ENCODE measurements at places on chromosomes 5 and 9.

- no peak for DNase-seq
Observed at GRCh38 chr5:116428413-116428812, 146.2 kb downstream of the SEMA6A start.

GRCh38 chr9:36592801-36593583 lies 20.3 kb downstream of the MELK start:
- DNase-seq, result no peak

GRCh38 chr9:132087438-132088030 lies 7.9 kb upstream of the MED27 start:
- DNase-seq, result no peak

GRCh38 chr9:134887686-134888602 lies 7.3 kb downstream of the FCN2 start:
- DNase-seq, result no peak

- peak; percentile 76 for DNase-seq
Observed at GRCh38 chr9:122350577-122351355, 20.1 kb upstream of the PTGS1 start.

DNA sequence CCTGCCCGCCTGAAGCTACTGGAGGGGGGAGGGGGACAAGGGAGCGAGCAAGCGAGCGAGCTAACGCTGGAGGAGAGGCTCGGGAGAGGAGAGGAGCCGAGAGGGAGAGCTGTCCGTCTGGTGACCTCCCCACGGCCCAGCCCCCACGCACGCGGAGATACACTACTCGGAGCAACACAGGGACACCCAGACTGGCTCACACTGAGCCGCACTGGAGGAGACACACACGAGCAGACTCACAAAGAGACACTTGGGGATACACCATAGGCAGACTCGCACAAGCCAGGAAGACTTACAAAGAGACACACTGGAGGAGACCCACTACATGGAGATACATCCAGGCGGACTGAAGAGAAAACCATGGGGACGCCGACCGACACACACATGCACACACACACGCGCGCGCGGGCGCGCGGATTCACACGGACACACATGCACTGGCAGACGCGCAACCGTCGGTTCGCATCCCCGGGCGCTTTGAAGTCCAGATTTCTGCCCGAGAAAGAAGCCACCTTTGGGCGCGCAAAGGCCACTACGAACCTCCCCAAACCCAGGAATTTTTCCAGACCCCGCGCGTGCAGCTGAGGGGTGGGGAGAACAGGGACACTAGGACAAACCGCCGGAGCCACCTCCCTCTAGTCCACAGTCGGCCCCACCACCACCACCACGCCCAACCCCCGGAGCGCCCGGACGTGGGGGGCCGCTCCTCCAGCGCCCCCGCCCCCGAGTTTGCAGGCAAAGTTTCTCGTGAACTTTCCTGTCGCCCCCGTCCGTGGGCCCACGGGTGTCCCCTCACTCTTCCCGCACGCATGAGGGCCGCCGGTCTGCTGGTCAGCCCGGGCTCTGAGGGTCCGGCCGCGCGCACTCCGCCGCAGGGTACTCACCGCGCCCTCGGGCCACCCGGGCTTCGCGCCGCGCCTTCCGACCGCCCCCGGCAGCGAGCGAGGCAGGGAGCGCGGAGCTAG lies 571 bp downstream of the CNTFR start:
- no peak for DNase-seq

DNA sequence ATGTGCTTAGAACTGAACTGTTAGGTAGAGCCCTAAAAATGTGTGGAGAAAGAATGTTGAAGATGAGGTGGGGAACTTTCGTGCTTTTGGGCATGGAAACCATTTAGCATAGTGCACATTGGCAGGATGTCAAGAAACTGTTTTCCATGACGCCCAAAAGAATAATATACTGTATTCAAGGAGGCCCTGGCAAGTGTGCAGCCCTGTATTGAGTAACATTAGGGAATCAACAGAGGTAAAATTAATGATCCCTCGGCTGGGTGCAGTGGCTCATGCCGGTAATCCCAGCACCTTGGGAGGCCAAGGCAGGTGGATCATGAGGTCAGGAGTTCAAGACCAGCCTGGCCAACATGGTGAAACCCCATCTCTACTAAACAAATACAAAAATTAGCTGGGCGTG lies 20.9 kb upstream of the PLIN2 start:
- DNase-seq, result no peak

DNA sequence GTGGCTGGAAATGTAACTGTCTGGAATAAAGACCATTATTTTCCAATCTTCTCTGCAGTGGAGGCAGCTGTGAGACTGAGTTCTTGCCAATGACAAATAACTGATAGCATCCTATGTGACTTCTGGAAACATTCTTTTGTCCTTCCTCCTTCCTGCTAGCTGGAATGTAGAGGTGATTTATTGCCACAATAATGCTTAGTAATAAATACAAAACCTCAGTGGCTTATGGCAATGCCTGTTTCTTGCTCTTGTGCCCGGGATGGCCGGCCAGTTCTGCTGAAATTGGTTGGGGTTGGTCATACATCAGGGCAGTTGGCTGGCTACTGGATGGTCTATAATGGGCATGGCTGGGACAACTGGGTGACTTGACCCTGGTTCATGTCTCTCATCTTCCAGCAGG lies 12.2 kb upstream of the TEX48 start:
- no peak for DNase-seq

DNA sequence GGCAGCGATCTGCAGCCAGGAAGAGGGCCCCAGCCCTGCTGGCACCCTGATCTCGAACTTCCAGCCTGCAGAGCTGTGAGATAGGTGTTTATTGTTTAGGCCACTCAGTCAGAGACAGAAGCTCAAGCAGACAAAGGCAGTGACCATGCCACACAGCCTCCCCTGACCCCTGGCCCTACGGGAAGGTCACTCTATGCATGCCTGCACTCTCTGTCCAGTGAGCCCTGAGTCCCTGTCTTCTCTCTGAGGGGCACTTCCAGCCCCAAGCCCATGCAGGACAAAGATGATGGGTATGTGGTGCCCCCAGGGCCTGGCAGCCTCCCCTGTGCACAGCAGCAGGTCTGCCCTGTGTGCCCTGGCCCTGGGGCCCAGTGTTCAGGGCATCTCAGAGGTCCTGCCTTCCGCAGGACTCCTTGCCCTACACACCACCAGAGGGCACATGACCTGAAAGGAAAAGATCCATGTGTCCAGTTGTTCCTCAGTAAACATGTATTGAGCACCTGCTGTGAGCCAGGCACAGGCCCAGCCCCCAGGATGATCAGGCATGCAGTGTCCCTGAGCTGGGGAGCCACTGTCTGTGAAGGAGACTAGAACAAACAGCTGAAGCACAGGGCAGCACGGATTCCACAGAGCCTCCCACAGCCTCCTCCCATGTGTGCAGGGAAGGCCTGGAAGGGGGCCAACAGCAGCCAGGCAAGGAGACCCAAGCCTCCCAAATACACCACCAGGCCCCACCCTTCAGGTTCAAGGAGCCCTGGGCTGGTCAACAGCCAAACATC lies 109.3 kb downstream of the ATPSCKMT start:
- no peak for DNase-seq

DNA sequence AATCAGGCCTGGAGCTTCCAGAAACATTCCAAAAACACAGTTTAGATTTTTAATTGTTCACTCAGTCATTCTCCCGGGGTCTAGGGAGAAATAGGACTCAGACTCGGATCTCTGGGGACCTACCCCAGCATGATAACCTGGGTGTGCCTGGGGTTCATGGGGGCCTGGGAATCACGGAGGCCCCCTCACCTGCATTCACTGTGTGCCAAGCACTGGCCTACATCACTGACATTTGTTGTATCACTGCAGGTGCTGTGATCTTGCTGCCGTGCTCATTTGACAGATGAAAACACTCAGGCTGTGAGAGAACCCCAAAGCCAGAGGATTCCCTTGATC lies 22.8 kb upstream of the ZBTB43 start:
- no peak for DNase-seq

DNA sequence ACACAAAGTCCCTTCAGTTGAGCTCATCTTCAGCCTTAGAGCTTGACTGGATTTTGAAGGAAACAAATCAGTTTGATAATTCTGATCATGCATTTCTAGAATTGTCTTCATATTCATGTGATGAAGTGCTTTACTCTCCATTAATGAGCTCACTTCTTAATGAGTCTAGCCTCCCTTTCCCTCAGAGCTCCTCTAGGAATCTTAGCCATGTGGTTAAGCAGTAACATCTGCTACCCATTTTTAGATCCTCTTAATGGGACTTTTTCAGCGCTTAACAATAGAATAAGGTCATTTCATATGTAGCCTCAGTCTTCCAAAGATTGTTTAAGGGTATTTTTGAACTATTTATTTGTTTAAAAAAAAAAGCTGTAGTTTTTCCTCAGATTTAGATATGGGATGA lies 36.9 kb upstream of the LURAP1L start:
- DNase-seq, result no peak

DNA sequence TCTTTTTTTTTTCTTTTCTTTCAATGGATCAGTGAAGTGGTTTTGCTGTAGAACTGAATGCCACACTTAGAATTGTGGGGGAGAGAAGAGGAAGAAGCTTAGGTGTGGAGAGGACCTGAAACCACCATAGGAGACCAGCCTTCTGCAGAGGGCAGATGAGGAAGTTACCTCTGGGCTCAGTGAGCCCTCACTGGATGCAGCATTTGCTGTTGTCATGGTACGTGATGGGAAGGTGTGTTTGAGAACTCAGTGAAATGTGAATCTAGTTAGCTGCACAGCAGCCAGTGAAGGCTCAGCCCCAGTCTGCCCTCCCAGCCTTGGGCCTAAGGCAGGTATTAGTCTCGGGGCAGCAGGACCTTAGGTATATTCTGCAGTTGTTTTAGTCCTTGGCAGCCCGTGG lies 17.5 kb downstream of the CYFIP2 start:
- peak; percentile 19 for DNase-seq

GRCh38 chr5:72599519-72600370 lies 92.5 kb upstream of the ZNF366 start:
- DNase-seq, result no peak

- no peak for DNase-seq
Observed at GRCh38 chr9:2583308-2584013, 38.1 kb upstream of the VLDLR start.

GRCh38 chr9:95649801-95650213 lies 133.0 kb upstream of the PTCH1 start:
- no peak for DNase-seq

DNA sequence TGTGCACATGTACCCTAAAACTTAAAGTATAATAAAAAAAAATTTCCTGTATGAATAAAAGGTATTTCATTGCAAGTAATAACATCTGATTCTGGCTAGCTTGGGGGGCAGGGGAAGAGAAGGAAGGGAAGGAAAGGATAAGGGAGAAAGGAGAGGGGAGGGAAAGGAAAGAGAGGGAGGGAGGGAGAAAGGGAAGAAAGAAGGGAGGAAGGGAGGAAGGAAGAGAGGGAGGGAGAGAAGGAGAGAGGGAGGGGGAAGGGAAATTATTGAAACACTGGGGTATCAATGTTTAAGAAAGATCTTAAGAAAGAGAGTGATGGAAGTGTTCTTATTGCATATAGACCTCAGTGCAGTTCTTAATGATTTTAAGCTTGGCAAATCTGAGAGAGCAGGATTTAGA lies 129.8 kb upstream of the ZNF366 start:
- no peak for DNase-seq
